ENCODE measurements at places on chromosomes 6 and 20.

GRCh38 chr6:106117579-106117978 is 31.4 kb downstream of the PRDM1 start:
- peak; percentile 62 for DNase-seq

- no peak for DNase-seq
Observed at GRCh38 chr20:12886618-12887363, 122.0 kb upstream of the SPTLC3 start.

DNA sequence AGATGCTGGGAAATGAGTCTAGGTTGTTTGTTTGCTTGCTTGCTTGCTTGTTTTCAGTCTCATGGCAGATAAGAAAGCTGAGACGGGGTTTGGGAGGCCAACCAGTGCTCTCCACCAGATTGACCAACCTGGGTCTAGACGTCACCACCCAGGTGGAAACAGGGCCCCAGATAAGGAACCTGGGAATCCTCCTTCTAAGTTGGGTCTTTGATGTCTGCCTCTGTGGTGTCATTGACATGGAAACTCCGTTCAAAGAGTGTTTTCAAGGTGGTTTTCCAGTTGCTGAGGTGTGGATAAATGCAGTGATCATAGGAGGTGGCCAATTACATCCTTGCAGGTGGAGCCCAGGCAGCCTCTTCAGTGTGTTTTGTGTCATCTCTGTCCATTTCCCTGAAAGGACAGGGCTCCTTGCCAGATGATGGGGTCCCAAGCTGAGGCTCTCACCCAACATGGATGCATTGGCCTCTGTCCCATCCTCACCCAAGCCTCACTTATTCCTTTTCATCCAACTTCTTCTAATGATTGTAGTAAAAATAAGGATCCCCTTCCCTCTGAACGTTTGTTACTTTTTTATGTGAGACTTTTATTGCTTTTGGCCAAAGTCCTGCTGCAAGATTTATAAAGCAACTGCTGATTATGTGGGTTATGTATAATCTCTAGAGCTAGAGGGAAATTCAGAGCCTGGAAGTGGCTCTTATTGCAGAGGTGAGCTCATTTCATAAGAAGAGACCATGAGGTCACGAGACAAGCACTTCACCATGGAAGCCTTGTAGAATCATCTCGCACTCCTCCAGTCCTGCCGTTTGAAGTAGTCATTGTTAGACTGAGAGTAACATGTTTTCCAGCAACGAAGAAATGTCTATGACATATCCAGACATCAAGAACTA is 32.0 kb upstream of the SYNDIG1 start:
- no peak for DNase-seq

DNA sequence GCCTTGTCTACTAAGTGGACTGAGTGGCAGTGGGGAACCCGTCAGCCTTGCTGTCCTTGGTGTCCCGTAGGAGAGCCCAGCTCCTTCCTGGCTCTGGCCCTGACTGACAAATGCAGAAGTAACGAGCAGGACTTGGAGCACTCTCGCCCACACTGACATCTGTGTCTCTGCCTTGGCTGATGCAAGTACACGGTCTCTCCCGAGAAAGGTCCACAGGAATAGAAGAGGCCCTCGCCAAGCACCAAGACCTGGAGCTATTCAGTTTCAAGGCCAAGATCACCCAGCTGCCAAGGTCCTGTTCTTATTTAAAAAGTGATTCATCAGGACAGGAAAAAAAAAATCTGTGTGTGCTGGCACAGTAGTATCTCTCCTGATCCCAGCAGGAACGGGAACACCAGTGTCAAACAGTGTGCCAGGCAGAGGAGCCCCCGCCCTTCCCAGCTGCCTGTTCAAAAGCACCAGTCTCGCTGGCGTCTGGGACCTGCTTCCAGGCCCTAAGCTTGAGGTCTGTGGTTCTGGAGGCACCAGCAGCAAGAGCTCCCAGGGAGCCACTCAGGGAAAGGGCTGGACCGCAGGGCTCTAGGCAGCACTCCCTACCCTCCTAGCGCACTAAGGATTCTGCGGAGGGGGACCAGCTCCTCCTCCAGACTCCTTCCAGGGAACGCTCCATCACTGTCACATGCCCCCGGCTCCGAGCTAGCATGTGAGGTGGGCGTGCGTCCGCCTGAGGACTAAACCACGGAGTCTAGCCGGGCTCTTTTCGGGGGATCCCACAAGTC is 376.9 kb downstream of the RNGTT start:
- DNase-seq = no peak

GRCh38 chr6:43990627-43991619 is 136.3 kb downstream of the MRPL14 start:
- no peak for DNase-seq

- DNase-seq = no peak
Observed at GRCh38 chr6:12280458-12280857, 9.7 kb upstream of the EDN1 start.

DNA sequence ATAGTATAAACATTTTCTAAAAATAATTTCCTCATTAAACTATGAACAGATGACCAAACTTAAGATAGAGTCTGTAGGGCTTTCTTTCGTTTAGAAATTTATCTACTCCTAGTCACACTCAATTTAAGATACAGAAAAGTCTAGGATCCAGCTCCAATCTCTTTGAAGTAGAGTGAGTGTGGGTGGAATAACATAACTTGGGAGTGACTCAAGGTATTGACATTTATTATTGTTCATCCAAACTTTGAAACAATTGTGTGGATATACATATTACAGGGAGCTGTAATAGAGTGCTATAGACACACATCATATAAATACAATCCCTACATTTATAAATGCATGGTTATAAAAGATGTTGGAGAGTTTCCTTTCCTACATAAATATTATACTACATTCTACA is 715.2 kb upstream of the MANEA start:
- no peak for DNase-seq
